ENCODE measurements at places on chromosomes 2 and 18.
A peak's percentile ranks its signal among the peaks of the same experiment; 100 is the strongest.

- no peak for DNase-seq
- H3K4me1 ChIP-seq, result no peaks in the 10 kb centered on the region
- H3K4me3 ChIP-seq, result no peak overlapping the region
- H3K36me3 ChIP-seq, result no peaks in the 10 kb centered on the region
- H3K27me3 ChIP-seq, result no peaks in the 10 kb centered on the region
- H3K27ac ChIP-seq, result no peak overlapping the region
Measured at GRCh38 chr18:8188184-8188583, 421.1 kb upstream of the RAB12 start.

DNA sequence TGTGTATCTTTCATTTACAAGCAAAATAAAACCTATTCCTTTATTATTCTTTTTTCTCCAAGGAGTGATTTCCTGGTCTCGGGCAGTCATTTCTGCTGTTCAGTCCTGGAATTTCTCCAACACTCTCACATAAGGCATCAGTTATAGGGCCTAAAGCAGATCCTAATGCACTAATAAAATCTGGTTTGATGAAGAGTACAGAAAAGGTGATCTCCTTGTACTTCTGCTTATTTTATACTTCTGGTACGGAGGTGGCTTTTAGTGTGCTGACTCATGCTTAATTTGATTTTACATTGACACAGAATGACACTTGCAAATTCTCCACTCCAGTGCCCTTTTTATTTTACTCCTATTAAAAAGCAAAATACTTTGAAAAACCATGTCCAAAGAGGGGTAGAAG is 157.4 kb downstream of the DOK6 start:
- H3K4me3 ChIP-seq, result no peak overlapping the region
- no peak for DNase-seq
- no peak overlapping the region for H3K27ac ChIP-seq
- no peaks in the 10 kb centered on the region for H3K4me1 ChIP-seq
- no peaks in the 10 kb centered on the region for H3K36me3 ChIP-seq
- peaks cover 2% of the 10 kb centered on the region for H3K27me3 ChIP-seq

GRCh38 chr2:1771626-1772280 is 27.4 kb upstream of the PXDN start:
- no peak overlapping the region for H3K4me3 ChIP-seq
- no peaks in the 10 kb centered on the region for H3K4me1 ChIP-seq
- no peak for DNase-seq
- peaks cover 4% of the 10 kb centered on the region for H3K27me3 ChIP-seq

DNA sequence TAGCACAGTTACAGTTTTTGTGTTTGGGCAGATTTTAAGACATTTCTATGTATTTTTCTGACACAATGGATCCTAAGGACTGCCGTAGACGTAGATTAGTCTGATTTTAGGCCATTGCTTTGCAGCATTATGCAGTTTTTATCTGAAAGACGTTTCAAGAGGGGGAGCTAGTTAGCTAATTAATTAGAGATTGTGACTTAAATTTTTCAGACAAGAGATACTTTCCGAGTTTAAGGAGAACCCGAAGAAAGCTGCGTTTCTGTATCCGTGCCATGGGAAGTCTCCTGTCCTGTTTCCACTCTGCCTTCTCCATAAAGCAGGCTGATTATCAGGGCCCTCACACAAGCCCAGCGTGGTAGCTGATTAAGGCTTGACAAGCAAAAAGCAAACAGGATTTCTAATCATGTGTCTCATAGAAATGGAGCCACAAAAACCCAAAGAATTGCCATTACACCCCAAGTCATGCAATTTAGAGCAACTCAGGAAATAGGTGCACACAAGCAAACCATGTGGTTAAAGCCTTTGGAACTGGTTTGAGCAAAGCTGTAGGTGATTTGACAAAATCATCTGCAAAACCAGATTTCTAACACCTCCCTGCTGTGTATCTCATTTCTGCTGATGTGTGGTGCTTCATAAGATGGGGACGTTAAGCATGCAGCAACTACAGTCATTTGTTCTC is 808.1 kb downstream of the RNF144A start:
- H3K27ac ChIP-seq, result peak overlapping the region; percentile 90
- H3K36me3 ChIP-seq, result peaks cover 4% of the 10 kb centered on the region
- peak overlapping the region; percentile 92 for H3K4me3 ChIP-seq
- H3K4me1 ChIP-seq, result peaks cover 19% of the 10 kb centered on the region

All from naive thymus-derived CD8-positive, alpha-beta T cell (primary cell).